AG09309 (cell line): ENCODE measurements at places on chromosomes 11 and 22.

GRCh38 chr11:33017478-33017877, 1.8 kb downstream of the DEPDC7 start:
- DNase-seq = no peak

DNA sequence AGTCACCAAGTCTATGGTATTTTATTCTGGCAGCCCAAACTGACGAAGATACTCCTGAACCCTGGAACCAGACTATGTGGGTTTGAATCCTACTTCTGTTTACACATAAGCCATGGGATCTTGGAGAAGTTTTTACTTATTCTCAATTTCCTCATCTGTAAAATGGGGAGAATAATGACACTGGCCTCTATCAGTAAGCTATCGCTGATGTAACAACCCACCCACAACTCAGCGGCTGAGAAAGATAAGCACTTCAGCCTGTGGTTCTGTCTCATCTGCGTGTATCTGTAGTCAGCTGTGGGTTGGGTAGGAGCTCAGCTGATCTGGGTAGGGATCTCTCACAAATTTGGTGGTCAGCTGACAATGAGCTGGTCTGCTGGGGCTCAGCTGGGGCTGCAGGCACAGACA, 68.0 kb upstream of the ALX4 start:
- DNase-seq = no peak

DNA sequence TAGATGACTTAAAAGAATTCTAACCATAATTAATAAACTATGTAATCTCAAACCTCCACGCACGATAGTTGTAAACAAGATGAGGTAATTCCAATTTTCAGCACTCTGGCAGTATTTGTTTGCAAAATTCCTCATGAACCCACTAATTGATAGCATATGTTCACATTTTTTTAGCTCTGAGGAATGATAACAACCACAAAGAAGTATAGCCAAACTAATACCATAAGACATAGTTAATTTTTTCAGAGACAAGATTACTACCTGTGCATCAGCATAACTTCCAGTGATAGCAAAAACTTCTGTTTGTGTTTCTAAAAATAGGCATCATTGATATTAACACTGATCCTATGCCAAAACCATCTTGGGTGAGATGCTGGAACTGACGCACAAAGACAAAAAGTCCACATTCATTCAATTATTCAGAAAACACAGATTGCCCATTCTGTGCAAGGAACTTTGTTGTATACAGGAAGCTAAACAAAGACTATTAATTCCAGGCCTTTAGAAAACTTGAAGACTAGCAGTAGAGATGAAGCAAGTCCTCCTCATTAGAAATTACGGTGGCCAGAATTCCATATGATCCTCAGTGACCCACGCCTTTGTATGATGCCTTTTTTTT, 57.7 kb downstream of the PDGFD start:
- peak; percentile 24 for DNase-seq

GRCh38 chr11:99537681-99538080, 516.9 kb downstream of the CNTN5 start:
- DNase-seq = no peak

DNA sequence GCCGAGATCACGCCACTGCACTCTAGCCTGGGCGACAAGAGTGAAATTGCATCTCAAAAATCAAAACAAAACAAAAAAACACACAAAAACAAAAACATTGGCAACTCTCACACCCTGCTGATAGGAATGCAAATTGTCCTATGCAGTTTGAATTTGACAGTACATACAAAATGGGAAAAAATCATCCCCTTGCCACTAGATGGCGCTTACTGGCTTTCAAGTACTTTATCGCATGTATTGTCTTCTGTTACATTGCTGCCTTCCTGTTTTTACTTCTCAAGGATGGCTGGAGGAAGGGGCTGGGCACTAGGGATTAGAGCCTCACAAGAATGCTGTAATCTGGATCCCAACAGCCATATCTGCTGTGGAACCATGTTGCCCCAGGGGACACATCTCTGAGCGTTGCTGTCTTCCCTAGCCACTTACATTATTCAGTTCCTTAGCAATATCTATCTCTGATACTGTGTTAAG, 59.4 kb upstream of the A4GALT start:
- DNase-seq = peak; percentile 89

DNA sequence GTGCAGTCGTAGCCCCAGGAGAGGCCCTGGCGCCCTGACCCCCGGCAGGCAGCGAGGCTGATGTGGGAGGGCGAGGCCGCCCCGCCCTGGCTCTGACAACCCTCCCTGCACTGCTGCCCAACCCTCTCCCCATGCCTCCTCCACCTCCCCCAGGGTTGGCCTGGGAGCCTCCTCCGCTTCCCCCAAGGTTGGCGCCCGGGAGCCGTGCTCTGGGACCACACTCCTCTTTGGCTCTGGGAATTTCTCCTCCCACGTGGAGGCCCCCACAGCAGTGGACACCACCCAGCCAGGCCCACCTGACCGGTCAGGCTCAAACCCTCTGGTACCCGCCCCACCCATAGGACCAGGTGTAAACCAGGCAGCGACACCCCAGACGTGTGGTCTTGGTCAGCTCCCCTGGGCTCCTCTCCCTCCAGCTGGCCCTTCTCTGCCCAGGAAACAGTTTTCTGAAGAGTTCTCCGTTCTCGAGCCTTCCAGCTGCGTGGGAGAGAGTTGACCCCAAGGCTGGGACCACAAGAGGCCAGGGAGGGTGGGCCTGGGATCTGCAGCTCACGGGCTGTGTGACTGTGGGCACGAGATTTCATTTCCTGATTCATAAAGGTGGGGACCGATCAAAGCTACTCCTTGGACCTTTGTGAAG, 39.5 kb upstream of the BRSK2 start:
- no peak for DNase-seq

GRCh38 chr11:65425105-65425970, 2.7 kb downstream of the NEAT1 start:
- DNase-seq = peak; percentile 38
